ENCODE measurements at places on chromosomes 7 and 10.

DNA sequence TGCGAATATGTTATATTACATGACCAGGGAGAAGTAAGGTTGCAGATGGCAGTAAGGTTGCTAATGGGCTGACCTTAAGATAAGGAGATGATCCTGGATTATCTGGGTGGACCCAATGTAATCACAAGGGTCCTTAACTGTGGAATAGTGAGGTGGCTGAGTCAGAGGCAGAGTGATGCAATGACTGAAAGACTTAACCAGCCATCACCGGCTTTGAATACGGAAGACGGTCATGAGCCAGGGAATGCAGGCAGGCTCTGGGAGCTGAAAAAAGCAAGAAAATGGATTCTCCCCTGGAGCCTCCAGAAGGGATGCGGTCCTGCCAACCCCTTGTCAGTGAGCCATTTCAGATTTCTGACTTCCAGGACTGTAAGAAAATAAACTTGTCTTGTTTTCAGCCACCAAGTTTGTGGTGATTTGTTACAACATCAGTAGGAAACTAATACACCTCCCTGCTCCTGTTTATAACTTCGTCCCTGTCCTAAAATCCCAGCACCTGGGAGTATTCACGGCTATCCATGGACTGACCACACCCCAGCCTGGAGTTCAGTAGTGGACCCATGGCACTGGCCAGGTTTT is 4.6 kb upstream of the C10orf95 start:
- no peak for DNase-seq

- no peak for DNase-seq
Observed at GRCh38 chr7:95334447-95334846, 10.1 kb upstream of the PON1 start.

- DNase-seq: no peak
Observed at GRCh38 chr7:149214020-149214720, 18.8 kb downstream of the ZNF282 start.

- no peak for DNase-seq
Observed at GRCh38 chr7:156836443-156836842, 56.5 kb downstream of the LMBR1 start.

- DNase-seq: no peak
Observed at GRCh38 chr10:54137396-54137795, 663.6 kb downstream of the PCDH15 start.

DNA sequence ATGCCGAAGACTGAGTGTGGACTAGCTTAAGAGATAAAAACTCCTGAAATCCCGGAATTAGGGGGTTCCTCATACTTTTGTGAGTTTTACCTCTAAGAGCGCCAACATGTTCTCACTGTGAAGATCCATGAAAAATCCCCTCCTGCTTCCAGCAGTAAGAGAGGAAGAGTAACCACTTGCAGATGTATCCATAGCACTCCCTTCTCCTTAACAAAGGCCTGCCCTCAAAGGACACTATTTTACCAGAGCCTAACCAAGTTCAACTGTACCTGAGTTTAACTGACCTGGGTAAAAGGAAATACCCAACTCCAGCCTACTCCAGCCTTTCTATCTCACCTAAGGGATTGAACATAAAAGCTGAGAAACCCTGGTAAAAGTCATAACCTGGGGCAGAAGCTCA is 280.9 kb downstream of the POLR1F start:
- DNase-seq: no peak

DNA sequence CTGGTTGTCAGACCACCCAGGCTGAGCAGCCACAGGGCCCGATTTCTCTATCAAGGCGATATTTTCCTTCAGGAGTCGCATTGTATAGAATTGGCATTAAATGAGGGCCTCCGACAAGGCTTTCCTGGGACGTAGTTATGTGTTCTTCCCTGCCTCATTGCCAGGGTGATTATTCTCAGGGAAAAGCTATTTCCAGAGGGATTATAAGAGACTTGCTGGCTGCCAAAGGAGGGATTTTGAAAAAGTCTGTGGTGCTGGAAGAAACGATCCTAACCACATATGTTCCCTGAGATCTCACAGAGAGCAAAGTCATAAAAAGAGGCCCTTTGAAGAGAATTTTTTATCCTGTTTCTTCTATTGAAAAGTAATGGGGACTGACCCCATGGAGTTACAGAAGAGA is 27.7 kb upstream of the SDHAF3 start:
- DNase-seq: no peak

GRCh38 chr10:326350-326749 is 191.1 kb downstream of the ZMYND11 start:
- no peak for DNase-seq

GRCh38 chr7:128833148-128833945 is 3.1 kb downstream of the FLNC start:
- DNase-seq: no peak

GRCh38 chr7:3430588-3430987 is 129.5 kb downstream of the SDK1 start:
- DNase-seq: no peak

GRCh38 chr10:50610368-50610767 is 13.4 kb downstream of the SGMS1 start:
- DNase-seq: no peak

DNA sequence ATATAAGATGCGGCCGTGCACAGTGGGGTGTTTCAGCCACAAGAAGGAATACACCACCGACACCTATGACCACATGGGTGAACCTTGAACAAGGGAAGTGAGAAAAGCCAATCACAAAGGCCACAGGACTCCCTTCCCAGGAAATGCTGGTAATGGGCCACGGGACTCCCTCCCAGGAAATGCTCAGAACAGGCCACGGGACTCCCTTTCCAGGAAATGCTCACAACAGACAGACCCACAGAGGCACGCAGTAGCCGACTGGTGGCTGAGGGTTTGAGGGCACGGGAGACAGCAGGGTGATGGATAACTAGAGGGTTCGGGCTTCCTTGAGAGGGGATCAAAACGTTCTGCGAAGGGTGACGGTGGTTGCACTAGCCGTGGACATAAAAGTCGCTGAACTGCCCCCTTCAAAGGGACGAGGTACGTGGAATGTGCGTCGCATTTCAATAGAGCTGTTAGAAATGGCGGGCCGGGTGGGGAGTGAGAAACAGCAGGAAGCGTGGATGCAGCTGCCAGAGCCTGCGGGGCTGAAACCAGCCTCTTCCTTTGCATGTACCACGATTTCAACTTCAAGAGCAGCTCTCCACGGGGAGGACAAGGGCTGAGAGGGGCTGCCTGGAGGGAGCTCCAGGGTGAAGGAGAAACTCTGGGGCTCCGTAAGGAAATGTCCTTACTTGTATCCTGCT is 274.0 kb downstream of the ELFN1 start:
- no peak for DNase-seq

DNA sequence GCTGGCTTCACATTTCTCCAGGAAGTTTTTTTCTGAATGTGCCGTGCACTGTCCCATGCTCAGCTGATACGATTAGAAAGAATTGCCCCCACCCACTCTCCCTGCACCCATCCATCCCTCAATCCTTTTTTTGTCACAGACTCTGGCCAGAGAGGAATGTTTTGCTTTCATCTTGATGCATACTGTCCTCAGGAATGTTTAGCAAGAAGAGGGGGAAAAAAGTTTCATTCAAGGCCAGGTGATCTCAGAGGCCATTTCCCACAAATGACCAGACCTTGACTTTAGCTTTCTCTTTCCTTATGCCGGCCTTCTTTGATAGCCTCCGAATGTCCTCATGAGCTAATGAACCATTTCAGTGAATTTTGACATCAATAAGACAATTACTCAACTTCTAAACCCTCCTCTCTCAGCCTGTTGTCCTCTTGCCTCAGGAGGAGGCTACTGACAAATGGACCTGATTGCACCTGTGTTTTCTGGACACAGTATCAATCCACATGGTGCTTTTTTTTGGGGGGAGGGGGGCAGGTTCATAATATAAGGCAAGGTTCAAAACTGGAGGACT is 105.0 kb upstream of the KLF6 start:
- no peak for DNase-seq

DNA sequence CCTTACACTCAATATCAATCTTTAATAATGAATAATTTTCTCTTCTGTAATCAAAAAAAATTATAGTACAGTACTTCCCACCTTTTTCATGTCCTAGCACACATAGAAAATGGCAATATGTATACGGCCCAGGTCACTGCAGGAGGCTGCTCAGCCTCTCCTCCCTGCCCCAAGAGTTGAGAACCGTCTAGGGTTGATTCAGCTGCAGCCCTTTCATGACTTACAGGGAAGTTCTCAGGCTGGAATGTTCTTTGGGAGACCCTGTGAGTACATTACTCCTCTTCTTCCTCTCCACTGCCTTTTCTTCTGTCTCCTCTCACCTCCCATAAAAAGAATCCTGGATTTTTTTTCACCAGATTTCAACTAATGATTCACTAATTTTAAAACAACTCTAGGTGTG is 180.0 kb downstream of the HDAC9 start:
- DNase-seq: no peak

GRCh38 chr7:94509264-94509886 is at the start of gene CASD1:
Gene CASD1 (plus strand): TSS chr7:94509809. CDS start chr7:94510085, 276 bp downstream.
- peak; percentile 77 for DNase-seq

GRCh38 chr7:137882806-137883205 is 36.0 kb upstream of the DGKI start:
- DNase-seq: no peak

DNA sequence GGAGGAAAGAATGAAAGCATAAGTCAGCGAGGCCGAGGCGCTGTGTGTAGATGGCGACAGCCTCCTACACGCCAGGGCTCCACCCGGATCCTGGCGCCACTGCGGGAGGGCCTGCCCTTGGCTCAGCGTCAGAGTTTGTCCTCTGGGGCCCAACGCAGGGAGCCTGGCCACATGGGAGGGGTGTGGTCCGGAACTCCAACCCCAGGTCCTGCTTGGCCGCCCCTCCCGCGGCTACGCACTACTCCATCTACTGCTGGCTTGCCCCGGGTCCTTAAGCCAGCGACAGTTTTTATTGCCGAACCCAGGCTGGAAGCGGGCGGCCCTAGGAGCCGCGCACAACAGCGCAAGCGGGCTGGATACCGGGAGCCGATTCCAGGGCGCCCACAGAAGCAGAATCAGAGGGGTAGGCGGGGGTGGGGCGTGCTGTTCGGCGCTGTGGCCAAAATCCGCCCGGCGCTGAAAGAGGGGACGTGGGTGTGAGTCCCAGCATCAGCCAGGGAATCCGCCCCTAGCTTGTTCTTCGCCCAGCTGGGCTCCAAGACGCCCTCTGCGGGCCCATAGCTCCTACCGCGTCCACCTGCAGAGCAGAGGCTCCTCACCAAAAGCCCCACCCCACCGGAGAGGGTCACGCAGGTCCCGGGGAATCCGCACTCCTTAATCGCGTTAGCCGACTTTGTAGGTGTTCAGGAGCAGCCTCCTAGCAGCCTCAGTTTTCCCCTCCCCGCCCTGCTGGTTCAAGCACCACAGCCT is 4.5 kb downstream of the KAZALD1 start:
- no peak for DNase-seq

DNA sequence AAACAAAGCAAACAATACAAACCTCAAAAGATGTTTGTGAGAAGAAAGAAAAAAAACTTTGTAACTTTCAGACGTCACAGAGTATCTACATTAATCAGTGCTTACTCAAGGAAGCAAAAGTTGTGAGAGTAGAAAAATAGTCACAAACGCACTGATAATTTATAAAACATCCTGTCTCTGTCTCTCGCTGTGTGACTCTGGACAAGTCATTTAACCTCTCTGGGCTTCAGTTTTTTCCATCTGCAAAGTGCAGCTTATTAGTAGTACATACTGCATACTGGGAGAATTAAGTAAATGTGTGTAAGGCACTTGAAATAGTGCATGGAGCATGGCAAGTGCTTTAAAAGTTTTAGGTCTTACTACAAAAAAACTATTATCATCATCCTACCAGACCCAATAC is 3.8 kb downstream of the ARHGAP12 start:
- no peak for DNase-seq

DNA sequence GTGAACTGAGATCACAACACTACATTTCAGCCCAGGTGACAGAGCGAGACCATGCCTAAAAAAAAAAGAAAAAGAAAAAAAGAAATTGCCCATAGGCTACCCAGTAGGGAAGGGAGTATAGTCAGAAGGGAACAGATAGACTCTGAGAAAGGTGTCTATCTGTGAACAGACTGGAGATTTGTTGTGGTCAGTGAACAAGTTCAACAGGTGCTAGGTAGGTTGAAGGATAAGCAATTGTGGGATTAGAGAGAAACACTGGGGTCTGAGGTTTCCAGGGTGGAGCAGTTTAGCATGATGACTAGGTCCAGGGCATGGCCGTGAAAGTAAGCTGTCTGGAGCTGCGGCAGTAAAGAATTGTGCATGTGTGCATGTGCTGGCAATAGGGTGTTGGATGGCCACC is 6.9 kb downstream of the LRGUK start:
- no peak for DNase-seq

DNA sequence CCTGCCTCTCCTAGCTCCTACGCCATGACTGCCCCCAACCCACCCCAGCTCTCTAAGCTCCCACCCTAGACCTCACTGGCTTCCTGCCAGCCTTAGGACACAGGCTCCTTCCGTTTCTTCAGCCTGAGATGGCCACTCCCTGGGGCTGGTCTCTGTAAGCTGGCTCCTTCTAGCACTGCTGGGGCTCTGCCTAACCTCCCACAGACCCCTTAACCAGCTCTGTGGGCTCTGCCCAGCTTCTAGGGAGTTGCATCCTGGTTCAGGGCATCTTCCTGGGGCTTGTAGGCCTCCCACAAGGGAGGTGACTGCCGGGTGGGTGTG is 478.6 kb upstream of the KLF6 start:
- no peak for DNase-seq

- no peak for DNase-seq
Observed at GRCh38 chr7:48011323-48011722, 17.6 kb downstream of the SUN3 start.

- no peak for DNase-seq
Observed at GRCh38 chr10:113128450-113129070, 178.5 kb downstream of the TCF7L2 start.

DNA sequence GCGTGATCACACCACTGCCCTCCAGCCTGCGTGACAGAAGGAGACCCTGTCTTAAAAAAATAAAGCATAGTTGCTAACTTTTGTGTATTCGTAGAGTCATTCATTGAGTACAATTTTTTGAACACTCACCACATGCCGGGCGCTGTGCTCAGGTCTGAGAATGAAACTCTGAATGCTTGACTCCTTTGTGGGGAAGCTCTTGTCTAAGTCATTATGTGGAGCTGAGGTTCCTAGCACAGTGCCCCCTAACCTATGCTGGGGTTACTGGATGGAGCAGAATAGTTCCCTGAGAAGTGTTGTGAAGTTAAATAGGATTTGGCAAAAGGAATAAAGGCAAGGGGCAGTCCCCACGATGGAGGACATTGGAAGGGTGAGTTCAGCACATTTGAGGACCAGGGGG is 123.3 kb downstream of the CELF2 start:
- no peak for DNase-seq

DNA sequence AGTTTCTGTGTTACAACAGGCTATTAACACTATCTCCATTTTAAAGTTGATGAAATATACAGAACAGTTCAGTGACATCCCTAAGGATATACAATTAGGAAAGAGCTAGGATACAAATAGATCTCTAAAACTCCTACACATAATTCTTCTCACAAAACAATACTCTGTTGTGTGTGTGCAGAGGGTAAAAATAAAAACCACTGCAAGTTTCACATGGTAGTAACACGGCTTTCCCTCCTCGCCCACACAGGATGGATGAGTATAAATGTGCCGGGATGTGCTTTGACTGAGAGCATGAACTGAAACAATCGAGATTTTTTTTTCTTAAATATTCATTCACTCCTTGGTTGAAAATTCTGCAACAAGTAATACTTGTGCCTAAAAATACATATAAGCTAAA is 131.5 kb upstream of the C1QL3 start:
- no peak for DNase-seq

- no peak for DNase-seq
Observed at GRCh38 chr10:36765782-36766414, 359.5 kb upstream of the ANKRD30A start.

- DNase-seq: no peak
Observed at GRCh38 chr7:22333680-22334141, 23.2 kb downstream of the RAPGEF5 start.

- DNase-seq: no peak
Observed at GRCh38 chr7:27603813-27604212, 58.9 kb downstream of the HIBADH start.

Measured in NK-92 treated with Interleukin-12 subunit alpha and Interleukin-12 subunit beta, amount 100 ng/mL, for 24 hours (cell line).